ENCODE measurements at places on chromosomes 16 and 17. TPM values are rescaled to one million over a fixed set of nuclear protein-coding genes. Genes with fewer than 3 reads are reported as not detected.

Gene TP53TG3
- not detected for total RNA-seq

Gene HBQ1
- not detected for total RNA-seq

Gene TMEM100
- total RNA-seq: 443 TPM

Gene IRX3
- 108 TPM for total RNA-seq

Gene DNAAF1
- 18.8 TPM for total RNA-seq

Gene MC1R
- total RNA-seq: 5.3 TPM

Gene CSH2
- total RNA-seq: not detected

Gene RHBDL1
- total RNA-seq: 2.0 TPM

Gene CD300C
- 13.9 TPM for total RNA-seq

Gene PRR29
- 11.3 TPM for total RNA-seq

Gene CTRB2
- total RNA-seq: 0.44 TPM

Gene SDK2
- 1.4 TPM for total RNA-seq

Data from lower lobe of right lung (tissue), 2 donors.